ENCODE measurements at places on chromosomes 3 and 15.
A peak's percentile ranks its signal among the peaks of the same experiment; 100 is the strongest.

DNA sequence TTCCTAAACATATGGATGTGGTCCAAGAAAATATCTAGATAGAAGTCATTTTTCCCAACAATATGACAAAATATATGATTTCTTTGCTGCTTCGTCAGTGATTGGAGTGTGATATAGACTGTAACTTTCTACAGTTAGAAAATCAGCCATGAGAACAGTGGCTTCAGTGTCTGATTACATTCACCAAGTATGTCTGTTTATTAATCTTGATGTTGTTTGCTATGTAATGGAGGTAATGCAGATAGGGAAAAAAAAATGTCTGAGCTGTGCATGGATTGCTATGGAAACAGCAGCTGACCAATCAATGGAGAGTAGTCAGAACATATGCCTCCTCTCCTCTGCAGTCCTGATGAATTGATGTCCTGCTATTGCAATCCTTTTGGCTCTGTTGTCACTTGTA lies 72.3 kb upstream of the GAP43 start:
- DNase-seq, result no peak

- peak; percentile 2 for DNase-seq
Measured at GRCh38 chr3:167110901-167111300, 269.2 kb downstream of the ZBBX start.

DNA sequence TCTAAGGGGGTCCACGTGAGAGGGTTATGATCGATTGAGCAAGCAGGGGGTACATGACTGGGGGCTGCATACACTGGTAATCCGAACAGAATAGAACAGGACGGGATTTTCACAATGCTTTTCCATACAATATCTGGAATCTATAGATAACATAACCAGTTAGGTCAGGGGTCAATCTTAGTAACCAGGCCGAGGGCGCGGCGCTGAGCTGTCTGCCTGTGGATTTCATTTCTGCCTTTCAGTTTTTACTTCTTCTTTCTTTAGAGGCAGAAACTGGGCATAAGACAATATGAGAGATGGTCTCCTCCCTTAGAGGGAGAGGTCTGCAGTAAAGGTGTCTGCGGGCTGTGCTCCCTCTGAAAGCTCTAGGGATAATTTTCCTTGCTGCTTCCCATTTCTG lies 261.3 kb downstream of the XXYLT1 start:
- no peak for DNase-seq

- no peak for DNase-seq
Measured at GRCh38 chr3:62145086-62145757, 228.1 kb downstream of the FEZF2 start.

- no peak for DNase-seq
Measured at GRCh38 chr3:56291953-56292352, 176.3 kb downstream of the ERC2 start.

- peak; percentile 18 for DNase-seq
Measured at GRCh38 chr3:152269831-152270734, 1.4 kb downstream of the MBNL1 start.

DNA sequence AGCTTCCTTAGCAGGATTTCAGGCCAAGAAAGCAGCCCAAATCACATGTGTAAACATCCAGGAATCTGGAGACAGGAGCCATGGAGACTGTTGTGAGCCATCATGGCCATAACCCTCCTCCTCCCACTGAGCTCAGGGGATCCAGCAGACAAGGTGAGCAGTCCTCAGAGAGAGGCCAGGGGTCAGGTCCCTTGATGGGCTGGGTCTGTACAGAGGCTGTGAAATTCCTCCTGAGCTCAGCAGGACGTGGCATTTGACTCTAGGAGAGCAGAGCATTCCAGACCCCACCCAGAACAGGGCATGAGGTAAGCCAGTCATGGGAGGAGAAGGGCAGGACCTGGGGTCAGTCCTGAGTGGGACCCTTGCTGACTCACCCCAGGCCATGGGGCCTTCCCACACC lies 67.0 kb upstream of the ACAN start:
- no peak for DNase-seq

DNA sequence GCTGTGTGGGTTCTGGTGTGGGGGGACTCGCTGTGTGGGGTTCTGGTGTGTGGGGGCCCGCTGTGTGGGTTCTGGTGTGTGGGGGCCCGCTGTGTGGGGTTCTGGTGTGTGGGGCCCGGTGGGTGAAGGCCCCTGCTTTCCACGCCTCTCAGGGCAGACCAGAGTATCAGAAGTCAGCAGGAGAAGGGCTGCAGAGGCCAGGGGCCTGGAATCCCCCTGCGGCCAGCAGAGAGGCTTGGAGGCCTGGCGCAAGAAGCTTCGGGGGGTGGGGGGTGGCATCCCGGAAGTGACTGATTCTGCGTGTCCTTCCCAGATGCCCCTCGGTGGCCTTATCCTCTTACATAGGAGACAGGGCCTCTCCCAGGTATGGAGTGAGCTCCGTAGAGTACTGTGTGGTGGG lies 37.4 kb downstream of the TNK2 start:
- no peak for DNase-seq

GRCh38 chr3:66904831-66905493 lies 93.1 kb upstream of the KBTBD8 start:
- no peak for DNase-seq

GRCh38 chr3:46123646-46124045 lies 84.5 kb downstream of the CCR1 start:
- no peak for DNase-seq

DNA sequence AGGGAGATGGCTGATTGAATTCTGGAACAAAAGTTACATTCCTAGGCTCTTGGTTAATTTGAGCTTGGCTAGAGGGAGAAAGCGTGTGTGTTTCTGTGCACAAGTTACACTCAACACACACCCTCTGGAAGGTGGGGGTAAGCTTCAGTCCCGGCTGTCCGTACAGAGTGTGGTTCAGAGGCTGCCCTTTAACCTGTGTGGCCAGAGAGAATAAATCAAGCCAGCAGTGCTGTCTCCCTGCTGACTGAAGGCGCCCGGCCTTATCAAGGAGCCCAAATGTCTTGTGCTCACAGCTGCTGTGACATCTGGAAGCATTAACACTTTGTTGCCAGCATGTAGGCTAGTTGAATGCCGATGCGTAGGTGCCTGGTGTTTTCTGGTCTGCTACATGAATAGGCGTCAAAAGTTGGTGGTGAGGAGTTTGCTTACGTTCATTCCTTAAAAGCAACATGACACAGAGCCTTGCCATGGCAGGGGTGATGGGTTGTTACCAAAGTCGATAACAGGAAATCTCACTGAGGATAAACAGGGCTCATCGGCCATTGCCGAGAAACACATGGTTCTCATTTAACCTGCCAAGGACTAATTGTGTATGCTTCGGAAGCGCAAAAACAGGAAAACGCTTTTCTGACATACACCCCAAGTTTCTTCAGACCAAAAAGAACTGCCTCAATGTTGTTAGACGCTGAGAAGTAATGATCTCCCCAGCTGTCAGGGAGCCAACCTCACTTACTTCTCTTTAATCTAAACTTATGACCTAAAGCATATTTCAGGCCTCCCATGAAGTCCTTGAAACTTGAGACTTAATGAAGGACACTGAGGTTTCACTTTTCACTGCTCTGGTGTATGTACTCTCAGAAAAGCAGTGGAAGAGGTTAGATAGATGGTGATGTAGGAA lies 95.8 kb upstream of the CTDSPL start:
- DNase-seq, result no peak

- no peak for DNase-seq
Measured at GRCh38 chr3:101690972-101691371, 4.5 kb upstream of the RPL24 start.

GRCh38 chr15:25431836-25432561 lies 6.8 kb downstream of the UBE3A start:
- DNase-seq, result no peak

- DNase-seq, result peak; percentile 27
Measured at GRCh38 chr3:119681279-119681678, 4.1 kb upstream of the COX17 start.

DNA sequence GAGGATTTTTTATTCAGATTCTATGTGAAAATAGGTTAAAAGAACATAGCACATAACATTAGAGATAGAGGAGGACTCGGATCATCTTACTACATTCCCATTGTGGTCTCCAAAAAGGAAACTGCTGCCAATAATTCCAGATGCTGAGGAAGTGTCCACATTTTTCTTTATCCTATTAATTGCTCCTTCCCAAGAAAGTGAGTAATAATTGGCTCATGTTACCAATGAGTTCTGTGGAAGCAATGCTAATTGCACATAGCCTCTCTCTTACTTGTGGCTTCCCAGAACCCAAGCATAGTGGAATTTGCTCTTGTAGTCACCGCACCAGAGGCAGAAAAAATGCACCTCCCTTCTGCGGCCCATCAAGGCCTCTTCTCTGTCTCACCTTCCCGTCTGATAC lies 208.4 kb downstream of the PLOD2 start:
- no peak for DNase-seq

DNA sequence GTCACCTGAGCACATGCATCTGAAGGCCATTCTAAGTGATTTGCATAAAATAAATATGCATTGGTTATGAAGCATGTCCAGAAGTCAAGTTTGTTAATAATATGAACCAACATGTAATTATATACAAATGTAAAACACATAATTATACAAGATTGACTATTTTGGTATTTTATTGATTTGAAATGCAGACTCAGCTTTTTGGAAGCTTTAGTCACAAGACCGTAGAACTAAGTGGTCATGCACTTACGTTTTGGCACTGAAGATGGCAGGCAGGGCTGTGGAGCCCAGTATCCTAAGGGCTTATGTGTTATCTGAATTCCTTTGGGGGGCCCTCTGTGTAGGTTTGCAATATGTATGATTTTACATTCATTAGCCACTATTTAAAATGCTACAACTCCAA lies 5.0 kb downstream of the CHRNA7 start:
- DNase-seq, result no peak
